PC-3 (cell line): ENCODE measurements at places on chromosomes 6 and 20. TPM values are rescaled to one million over a fixed set of nuclear protein-coding genes. Genes with fewer than 3 reads are reported as not detected.

PGBD1 gene
- total RNA-seq: 6.2 and 9.0 TPM in 2 replicates

OSTM1 gene
- total RNA-seq: 12.4 and 13.5 TPM in 2 replicates

TDRD6 gene
- total RNA-seq: 0.07 TPM in 1 of 2 replicates, not detected in the other

RBCK1 gene
- total RNA-seq: 115 and 137 TPM in 2 replicates

PKIB gene
- total RNA-seq: 22.4 and 28.0 TPM in 2 replicates

FKBP1C gene
- total RNA-seq: 0.75 and 1.9 TPM in 2 replicates

PDE10A gene
- 0.92 and 2.1 TPM in 2 replicates for total RNA-seq

GRCh38 chr20:61449057-61449609 lies 197.1 kb downstream of the CDH4 start:
- DNase-seq: no peak
- H3K27ac ChIP-seq: no peak overlapping the region
- H3K27me3 ChIP-seq: peaks cover 11% of the 10 kb centered on the region
- no peaks in the 10 kb centered on the region for H3K36me3 ChIP-seq
- H3K4me1 ChIP-seq: no peaks in the 10 kb centered on the region

- peak overlapping the region; percentile 100 for H3K27ac ChIP-seq
- H3K4me1 ChIP-seq: peaks cover 61% of the 10 kb centered on the region
- no peaks in the 10 kb centered on the region for H3K27me3 ChIP-seq
- no peak overlapping the region for H3K4me3 ChIP-seq
- H3K36me3 ChIP-seq: no peaks in the 10 kb centered on the region
These were observed 114.6 kb downstream of the ADAT2 start for GRCh38 chr6:143335865-143336264.

GRCh38 chr6:168227840-168228239 lies 91.7 kb downstream of the DACT2 start:
- no peak for DNase-seq
- H3K4me1 ChIP-seq: no peaks in the 10 kb centered on the region
- H3K4me3 ChIP-seq: no peak overlapping the region
- peaks cover 54% of the 10 kb centered on the region for H3K27me3 ChIP-seq
- H3K27ac ChIP-seq: no peak overlapping the region

DNA sequence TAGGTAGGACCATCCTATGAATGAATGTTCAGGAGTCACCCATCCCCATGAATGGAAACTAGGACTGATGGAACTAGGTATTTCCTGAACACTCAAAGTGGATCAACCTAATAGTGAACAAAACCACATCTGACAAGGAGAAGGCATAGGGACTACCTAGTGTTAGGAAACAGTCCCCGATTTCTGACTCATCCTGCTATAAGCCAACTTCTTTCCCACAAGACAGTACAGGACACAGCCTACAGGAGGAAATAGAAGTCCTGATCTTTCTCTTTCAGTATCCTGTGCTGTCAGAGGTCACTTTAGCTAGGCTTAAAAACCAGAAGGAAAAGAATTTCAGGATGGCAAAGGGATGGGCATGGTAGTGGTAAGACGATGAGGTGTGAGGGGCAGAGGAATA lies 19.5 kb upstream of the GMDS start:
- H3K4me1 ChIP-seq: no peaks in the 10 kb centered on the region
- no peaks in the 10 kb centered on the region for H3K36me3 ChIP-seq
- H3K27me3 ChIP-seq: no peaks in the 10 kb centered on the region
- H3K27ac ChIP-seq: no peak overlapping the region
- peak; percentile 58 for DNase-seq
- no peak overlapping the region for H3K4me3 ChIP-seq

DNA sequence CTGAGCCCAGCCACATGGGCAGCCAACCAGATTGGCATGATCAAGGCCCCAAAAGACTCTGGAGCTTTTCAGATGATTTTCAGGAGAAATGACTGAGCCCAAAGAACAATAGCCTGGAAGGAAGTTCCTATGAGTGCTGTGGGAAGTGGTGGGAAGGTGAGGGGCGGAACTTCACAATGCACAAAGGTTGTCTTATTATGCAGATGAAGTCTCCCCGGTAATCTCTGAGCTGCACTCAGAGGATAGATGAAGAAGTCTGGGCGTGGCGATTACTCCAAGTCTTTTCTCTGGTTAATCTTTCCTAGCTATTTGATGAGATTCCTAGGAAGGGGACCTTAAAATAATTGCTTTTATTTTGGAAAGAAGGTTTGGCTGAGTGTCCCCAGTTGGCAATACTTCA lies 36.9 kb downstream of the LBP start:
- no peaks in the 10 kb centered on the region for H3K4me1 ChIP-seq
- H3K27me3 ChIP-seq: no peaks in the 10 kb centered on the region
- H3K4me3 ChIP-seq: no peak overlapping the region
- no peak overlapping the region for H3K27ac ChIP-seq
- DNase-seq: no peak

DNA sequence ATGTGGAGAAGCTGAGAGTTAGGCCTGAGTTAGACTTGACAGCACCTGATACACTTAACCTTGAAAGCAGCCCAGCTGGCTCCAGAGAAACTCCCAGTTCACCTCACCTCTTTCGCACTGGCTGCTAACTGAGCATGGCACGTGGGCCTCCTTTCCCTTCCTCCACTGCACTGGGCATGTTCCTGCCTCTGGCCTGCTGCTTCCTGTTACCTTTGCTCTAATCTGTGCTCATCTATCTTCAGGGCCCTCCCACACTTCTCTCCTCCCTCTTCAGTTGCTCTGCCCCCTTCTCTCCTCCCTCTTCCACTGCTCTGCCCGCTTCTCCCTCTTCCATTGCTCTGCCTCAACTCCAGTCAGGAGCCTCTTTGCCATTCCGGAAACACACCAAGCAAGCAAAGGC lies 13.7 kb upstream of the UBE2V1 start:
- DNase-seq: no peak
- no peaks in the 10 kb centered on the region for H3K27me3 ChIP-seq
- H3K27ac ChIP-seq: no peak overlapping the region
- peaks cover 11% of the 10 kb centered on the region for H3K4me1 ChIP-seq
- no peak overlapping the region for H3K4me3 ChIP-seq

- no peaks in the 10 kb centered on the region for H3K27me3 ChIP-seq
- H3K4me1 ChIP-seq: 0 out of 2 replicates have a peak, but pooled peaks cover 4% of the 10 kb centered on the region
- H3K36me3 ChIP-seq: no peaks in the 10 kb centered on the region
- H3K4me3 ChIP-seq: no peak overlapping the region
These were observed 29.5 kb upstream of the PKIB start for GRCh38 chr6:122580737-122581136.

DNA sequence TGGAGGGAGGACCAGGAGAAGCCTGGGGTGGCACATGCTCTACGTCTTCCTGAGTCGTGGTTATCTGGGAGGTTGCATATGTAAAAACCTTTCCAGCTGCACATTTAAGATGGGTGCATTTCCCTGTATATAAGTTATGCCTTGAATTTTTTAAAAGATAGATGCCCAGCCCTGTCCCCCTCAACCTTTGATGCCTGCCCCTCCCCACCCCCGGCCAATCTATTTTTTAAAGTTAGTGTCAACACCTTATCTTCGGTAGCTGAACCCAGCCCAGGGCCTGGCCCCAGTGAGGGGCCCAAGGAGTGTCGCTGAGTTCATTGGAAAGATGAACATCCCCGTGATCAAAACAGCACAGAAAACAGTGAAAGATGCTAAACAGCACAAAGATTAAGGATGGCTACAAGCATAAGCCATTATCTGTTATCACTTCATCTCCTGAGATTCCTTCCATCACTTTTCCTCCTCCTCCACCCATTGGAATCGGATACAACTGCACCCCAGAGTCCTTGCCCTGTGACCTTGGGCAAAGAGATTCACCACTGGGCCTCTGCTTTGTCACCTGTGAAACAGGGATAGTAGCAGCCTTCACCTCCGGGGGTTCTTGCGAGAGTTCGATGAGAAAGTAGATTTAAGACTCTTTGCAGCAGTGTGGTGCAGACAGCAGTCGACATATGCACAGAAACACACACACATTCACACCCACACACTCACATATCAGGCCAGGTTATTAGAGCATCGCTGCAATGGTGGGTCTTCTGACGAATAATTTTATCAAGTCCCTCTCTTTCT lies 47.5 kb downstream of the SIRPA start:
- peaks cover 6% of the 10 kb centered on the region; the same call in 1 of the 2 replicates for H3K4me1 ChIP-seq
- peaks cover 28% of the 10 kb centered on the region for H3K27me3 ChIP-seq
- H3K36me3 ChIP-seq: no peaks in the 10 kb centered on the region

GRCh38 chr6:17907406-17908229 lies 79.8 kb downstream of the KIF13A start:
- H3K4me3 ChIP-seq: no peak overlapping the region
- H3K36me3 ChIP-seq: no peaks in the 10 kb centered on the region
- peak overlapping the region; percentile 88 for H3K27ac ChIP-seq
- H3K4me1 ChIP-seq: peaks cover 43% of the 10 kb centered on the region
- H3K27me3 ChIP-seq: no peaks in the 10 kb centered on the region

GRCh38 chr6:103925317-103925716 lies 934.4 kb downstream of the HACE1 start:
- H3K4me3 ChIP-seq: no peak overlapping the region
- no peak overlapping the region for H3K27ac ChIP-seq
- no peaks in the 10 kb centered on the region for H3K36me3 ChIP-seq
- H3K4me1 ChIP-seq: no peaks in the 10 kb centered on the region
- no peak for DNase-seq

DNA sequence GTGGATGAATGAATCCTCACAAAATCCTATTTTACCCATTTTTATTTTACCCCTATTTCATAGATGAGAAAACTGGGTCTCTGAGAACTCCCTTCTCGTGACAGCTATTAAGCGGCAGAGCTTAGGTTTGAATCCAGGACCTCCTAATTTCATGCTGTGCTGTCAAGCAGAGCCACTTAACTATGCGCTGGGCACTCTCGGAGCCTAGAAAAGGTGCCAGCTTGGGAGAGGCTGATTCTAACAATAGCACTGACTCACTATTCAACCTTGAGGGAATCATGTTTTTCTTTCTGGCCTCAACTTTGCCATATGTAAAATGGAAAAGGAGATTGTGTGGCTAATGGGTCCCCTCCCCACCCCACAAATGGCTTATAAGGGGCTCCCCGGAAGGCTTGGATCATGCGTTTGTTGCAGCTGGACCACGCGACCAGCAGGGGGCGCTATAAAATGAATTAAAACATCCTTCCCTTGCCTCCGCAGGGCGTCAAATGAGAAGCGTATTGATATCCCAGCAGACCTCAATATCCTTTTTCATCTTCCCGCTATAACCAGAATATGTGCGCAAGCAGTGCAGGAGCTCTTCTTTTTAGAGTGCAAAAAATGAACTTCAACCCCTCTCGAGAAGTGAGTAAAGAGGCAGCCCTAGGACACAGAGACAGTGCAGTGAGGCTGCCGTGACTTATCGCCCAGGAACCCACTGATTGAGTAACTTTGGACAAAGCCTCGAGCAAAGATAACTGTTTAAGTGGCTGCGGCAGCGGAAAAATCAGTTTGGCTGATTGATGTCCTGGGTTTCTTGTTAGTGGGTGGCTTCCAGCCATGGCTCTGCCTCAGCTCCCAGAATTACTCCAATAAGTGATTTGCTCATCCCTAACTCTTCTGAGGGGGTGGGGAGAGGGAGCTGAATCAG lies 12.8 kb upstream of the PDYN start:
- H3K36me3 ChIP-seq: no peaks in the 10 kb centered on the region
- H3K27ac ChIP-seq: no peak overlapping the region
- H3K4me3 ChIP-seq: no peak overlapping the region
- DNase-seq: peak; percentile 49
- H3K27me3 ChIP-seq: peaks cover 36% of the 10 kb centered on the region; the same call in 1 of the 2 replicates

- H3K27ac ChIP-seq: no peak overlapping the region
- H3K4me1 ChIP-seq: peaks cover 10% of the 10 kb centered on the region; the same call in 1 of the 2 replicates
- H3K27me3 ChIP-seq: no peaks in the 10 kb centered on the region
- no peaks in the 10 kb centered on the region for H3K36me3 ChIP-seq
These were observed 206.2 kb upstream of the SGK1 start for GRCh38 chr6:134523903-134524650.
